A549 (cell line): ENCODE measurements at places on chromosomes 12 and 14.

DNA sequence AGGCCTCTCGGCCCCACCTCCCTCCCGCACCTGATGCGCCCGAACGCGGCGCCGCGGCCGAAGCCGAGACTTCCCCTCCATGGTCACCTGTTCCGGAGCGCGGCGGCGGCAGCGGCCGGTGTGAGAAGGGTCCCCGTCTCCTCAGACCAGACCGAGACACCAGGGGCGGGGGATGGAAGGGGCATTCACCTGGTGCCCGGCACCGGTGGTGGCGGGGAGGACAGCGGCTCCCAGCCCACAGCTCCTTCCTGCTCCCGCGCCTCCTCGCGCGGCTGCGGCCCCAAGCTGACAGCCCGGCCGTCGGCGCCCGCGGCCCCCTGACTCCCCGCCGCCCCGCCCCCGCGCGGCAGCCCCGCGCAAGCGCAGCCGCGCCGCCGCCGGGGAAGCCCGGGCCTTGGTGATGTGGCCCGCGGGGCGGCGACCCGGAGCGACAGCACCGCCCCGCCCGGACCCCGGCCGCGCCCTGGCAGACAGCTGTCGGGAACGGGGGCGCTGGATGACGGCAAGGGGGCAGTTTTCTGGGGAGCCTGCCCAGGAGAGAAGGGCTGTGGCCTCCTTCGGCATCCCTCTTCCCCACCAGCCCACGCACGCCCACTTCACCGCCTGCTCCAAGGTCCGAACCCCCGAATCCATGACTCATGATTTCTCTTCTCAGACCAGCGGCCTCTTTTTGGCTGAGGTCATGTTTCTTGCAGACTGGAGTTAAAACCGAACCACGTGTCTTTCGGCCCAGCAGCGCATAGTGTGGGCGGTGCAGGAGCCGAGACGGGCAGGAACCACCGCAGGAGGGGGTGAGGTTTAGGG lies at the start of gene SLC41A2:
TSS of gene SLC41A2 (minus strand) at position 290 of the 804 bp plus-strand sequence. CDS start 29,763 bp downstream, outside the sequence.
- DNase-seq: peak; percentile 96

DNA sequence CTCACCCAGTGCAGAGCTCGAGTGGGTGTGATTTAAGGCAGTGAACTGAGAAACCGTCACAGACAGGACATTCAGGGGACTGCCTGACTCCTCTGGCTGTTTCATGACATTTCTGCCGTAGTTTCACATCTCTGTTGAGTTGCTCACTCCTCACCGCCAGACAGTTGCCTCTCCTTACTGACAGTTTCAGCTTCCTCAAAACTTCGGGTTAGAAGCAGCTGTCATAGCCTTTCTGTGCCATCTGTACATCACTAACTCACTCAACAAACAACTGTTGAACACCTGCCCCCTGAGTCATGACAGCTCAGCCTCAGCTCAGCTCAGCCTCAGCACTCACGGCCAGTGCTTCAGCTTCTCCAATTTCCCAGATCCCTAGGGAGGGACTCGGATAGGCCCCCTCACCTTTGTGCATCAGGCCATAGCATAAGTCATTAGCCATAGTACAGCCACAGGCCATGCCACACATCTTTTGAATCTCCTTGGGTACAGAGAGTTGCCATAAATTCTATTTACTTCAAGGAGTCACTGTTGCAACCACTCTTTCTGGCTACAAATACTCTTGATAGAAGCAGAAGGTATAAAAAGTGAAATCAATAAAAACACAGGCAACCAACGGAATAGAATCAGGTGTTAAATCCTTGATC lies 6.2 kb upstream of the SLC15A4 start:
- DNase-seq: no peak

DNA sequence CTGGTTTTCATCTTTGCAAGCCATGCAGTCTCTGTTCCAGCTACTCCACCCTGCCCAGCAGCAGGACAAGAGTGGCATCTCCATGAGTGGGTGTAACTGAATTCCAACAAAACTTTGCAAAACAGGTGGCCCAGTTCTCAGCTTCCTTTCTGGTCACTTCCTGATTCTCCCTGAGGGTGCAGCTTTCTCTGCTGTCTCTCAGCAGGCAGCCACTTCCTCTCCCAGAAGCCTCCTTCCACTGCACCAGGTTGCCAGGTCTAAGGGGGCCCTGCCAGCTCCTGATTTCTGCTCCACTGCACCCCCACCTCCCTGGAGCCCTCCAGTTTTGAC lies 341.0 kb upstream of the FKBP4 start:
- no peak for DNase-seq

GRCh38 chr12:45458854-45459807 lies 243.2 kb downstream of the ANO6 start:
- DNase-seq: no peak

DNA sequence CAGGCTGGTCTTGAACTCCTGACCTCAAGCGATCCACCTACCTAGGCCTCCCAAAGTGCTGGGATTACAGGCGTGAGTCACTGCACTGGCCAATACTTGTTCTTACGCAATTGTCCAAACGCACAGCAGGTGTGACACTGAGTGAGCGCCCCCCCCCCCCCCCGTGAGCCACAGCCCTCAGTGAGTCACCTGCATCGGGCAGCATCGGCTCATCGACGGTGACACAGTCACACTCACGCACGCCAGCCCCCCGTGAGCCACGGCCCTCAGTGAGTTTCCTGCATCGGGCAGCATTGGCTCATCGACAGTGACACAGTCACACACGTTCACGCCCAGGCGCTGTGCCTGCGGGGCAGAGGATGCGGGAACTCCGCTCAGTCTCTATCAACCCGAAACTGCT lies 42.5 kb downstream of the GALNT9 start:
- peak; percentile 70 for DNase-seq

- no peak for DNase-seq
Measured at GRCh38 chr12:3632754-3633153, 120.2 kb downstream of the CRACR2A start.

- no peak for DNase-seq
Measured at GRCh38 chr14:99077076-99077843, 194.7 kb downstream of the BCL11B start.

- no peak for DNase-seq
Measured at GRCh38 chr12:93939641-93940325, 208.6 kb upstream of the PLXNC1 start.

GRCh38 chr14:60301685-60302084 lies 52.7 kb downstream of the PPM1A start:
- DNase-seq: no peak

GRCh38 chr14:72169521-72169920 lies 237.3 kb downstream of the RGS6 start:
- DNase-seq: peak; percentile 12

- DNase-seq: peak; percentile 51
Measured at GRCh38 chr14:76201162-76201561, 49.4 kb downstream of the GPATCH2L start.

DNA sequence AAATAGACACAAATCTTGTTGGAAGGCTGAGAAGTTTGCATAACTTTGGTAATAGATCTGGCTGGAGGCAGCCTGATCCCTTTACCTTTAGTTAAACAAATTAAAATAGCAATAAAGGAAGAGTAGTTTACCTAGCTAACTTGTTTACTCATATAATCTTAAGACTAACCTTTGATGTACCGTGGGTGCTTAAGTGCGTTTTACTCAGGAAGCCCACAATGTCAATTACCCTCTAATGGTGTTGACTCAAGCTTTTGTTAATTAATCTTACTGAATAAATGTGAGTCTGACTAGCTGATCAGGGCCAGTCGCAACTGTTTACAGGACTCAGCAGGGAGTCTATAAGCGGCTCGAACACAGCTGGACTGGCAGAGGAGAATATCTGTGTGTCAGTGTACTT lies 51.5 kb downstream of the FAR2 start:
- no peak for DNase-seq

DNA sequence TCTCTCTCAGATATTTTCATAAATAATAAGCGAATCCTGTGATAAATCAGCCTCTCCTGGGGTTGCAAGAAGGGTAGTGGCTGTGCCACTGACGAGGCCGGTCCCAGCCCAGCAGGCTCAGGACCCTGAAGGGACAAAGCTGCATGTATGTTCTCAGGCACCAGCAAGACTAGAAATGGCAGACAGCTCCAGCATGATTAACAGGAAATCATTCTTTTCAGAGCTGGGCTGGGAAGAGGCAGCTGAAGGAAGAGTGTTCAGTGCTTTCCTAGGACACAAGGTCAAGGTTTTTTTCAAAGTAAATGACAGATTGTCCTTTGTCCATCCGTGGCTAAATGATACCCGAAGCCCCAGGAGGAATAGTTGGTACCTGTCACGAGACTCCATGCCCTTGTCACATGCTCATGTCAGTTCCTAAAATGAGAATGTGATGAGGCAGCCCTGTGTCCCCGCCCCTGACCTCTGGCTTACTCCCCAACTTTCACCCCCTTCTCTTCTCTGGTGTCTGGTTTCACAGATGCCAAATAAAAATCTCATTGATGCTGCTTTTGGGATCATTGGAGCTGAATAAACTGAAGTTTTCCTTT lies 65.1 kb downstream of the PPP1R36 start:
- no peak for DNase-seq

- no peak for DNase-seq
Measured at GRCh38 chr12:109547286-109547685, 26.0 kb downstream of the MMAB start.

DNA sequence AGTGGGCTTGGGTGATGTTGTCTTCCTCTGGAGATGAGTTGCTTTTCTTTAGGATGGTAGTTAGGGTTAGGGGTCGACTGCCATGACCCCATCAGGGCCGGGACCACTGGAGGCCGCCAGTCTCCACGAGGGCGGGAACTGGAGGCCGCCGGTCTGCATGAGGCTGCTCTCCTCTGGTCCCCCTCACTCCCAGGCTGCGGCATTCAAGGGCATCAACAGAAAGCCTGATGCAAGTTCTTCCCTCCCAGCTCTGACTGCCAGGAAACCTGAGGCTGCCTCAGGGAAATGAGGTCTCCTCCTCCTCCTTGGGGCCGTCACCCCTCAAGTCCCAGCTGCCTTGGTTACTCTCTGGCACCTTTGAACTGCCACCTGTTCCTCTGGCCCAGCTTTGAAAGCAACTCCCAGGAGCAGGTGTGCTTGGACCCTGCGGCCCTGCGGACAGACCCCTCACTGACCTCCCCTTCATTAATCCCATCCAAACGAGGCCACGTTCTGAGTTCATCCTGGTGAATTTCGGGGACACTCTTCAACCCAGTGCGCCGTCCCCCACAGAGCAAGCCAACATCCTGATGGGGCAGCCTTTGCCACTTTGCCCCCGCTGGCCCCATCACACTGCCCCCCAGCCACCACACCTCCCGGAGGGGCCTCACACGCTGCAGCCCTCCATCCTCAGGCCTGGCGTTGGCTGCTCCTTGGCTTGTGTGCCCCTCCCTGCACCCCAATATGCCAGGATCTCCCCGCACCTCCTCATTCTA lies 37.2 kb upstream of the FBRSL1 start:
- no peak for DNase-seq
